ENCODE measurements at places on chromosomes 16 and 17.

DNA sequence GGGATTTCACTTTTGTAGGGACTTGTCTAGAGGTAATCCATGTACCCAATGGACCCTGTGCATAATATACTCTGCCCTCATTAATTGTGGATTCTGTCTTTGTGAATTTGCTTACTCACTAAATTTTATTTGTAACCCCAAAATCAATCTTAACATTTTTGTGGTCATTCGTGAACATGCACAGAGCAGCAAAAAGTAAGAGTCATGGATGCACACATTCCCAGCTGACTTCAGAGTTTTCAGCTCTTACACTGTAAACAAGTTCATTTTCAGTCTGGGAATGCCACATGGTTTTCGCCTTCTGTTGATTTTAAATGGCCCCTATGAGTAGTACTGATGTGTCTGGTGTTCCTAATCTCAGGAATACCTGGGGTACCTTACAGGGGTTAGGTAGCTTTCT lies 24.3 kb downstream of the TAC4 start:
- no peak for DNase-seq

DNA sequence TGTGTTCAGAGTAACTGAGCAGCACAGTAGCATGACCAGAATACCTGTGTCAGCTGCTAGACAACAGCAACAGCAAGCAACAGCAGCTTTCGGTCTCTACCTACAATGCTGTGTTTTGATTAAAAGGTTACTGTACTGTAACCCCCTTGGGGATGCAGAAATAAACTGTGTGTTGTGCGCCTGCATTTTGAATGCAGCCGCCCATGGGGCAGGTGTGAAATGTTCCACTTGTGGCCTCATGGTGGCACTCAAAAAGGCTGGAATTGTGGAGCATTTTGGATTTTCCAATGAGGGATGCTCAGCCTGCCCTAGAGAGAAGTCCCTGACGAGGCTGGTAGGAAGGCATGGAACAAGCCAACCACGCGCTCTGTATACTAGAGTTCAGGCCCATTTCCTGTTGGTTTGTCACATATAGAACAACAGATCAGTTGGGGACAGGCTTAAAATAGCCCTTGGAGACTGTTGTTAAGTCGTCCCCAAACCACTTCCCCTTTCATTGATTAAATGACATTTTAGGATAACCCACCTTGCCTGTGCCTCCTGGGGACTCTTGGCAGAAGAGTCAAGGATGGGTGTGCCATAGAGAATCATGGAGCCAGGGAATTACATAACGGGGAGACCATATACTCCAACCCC lies 27.1 kb downstream of the SCPEP1 start:
- peak; percentile 11 for DNase-seq

DNA sequence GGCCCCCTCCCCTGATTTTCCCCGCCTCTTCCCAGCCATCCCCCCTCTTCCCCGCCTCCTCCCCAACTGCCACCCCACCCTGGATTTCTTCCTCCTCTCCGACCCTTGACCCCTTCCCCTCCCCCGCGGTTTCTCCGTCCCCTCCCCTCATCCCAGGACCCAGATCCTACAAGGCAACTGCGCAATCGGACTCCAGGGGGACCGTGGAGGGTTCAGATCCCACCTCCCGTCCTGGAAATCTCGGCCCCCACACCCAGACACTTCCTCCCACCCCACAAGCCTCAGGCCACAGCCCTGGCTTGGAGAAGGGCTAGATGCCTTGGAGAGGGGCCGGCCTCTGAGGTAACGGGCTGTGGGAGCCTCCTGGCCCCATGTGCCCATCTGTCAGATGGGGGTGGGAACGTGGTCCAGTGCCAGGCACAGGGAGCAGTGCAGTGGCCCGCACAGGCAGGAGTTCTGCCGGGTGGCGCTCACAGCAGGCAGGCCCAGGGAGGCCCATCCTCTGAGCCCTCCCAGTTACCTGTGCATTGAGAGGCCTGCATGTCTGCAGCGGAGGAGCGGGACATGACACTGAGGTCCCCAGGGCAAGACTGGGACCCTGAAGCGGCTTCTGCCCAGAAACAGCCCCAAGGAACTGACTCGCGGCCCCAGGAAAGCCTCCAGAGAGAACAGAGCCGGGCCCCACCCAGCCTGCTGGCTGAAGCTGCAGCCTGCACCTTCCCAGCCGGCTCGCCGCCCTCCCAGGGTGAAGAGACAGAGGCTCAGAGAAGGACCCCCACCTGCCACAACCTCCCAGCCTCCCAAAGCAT lies 16.7 kb downstream of the ZNF423 start:
- DNase-seq = no peak

- peak; percentile 45 for DNase-seq
These were observed 26.9 kb downstream of the HSD17B2 start for GRCh38 chr16:82061861-82062525.

GRCh38 chr17:17229416-17230384 lies 7.3 kb downstream of the FLCN start:
- DNase-seq = no peak

DNA sequence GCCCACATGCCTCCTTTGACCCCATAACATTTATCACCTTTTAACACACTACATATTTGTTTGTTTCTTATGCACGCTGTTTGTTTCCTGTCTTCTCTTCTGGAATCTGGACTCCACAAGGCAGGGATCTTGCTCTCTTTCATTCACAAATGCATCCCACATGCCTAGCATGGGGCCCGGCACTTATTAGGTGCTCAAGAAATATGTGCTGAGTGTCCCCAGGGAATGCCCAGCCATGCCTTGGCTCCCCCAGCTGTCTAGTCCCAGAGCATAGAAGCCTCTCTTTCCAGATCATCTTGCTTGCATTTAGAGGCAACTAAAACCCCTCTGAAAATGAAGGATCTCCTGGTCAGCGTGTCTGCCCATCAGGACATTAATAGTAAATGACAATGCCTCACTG lies 283.7 kb downstream of the CBLN1 start:
- no peak for DNase-seq

DNA sequence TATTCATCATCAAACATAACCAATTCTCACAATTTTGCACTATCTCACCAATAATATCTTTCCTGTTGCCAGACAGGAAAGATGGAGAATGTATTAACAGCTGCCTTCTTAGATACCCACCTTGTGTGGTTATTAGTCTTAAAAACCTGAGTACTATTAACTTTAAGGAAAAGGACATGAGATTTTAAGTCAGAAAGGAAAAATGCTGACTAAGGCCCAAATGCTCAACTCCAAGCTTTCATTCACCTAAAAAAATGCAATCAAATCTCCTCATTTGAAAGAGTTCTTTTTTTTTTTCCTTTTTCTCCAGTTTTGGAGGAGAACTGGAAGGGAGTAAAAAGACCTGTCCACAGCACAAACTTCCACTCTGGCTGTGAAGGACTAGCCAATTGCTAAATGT lies 61.3 kb upstream of the PHOSPHO1 start:
- DNase-seq = no peak

- no peak for DNase-seq
These were observed 12.5 kb upstream of the C1QTNF8 start for GRCh38 chr16:1108299-1109252.

- peak; percentile 51 for DNase-seq
These were observed 17.7 kb upstream of the CORO6 start for GRCh38 chr17:29640413-29640812.

GRCh38 chr17:75476271-75476671 lies 19.8 kb downstream of the TMEM94 start:
- no peak for DNase-seq

DNA sequence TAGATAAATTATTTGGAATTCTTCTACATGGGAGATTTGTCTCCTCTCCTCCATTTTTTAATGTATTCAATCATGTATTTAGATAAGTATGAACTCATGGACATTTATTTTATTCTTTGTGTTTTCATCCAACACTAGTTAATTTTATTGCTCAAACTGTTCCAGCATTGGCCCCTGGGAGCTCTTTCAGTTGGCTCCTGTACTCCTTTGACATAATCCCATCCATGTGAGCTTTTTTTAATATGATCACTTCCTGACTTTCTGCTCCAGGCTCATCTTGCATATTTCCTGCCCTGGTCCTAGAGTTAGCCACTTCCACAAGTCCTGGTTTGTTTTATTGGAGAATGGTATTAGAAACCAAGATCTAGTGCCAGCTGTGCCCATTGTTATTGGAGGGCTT lies 419.0 kb upstream of the CDH11 start:
- DNase-seq = no peak

DNA sequence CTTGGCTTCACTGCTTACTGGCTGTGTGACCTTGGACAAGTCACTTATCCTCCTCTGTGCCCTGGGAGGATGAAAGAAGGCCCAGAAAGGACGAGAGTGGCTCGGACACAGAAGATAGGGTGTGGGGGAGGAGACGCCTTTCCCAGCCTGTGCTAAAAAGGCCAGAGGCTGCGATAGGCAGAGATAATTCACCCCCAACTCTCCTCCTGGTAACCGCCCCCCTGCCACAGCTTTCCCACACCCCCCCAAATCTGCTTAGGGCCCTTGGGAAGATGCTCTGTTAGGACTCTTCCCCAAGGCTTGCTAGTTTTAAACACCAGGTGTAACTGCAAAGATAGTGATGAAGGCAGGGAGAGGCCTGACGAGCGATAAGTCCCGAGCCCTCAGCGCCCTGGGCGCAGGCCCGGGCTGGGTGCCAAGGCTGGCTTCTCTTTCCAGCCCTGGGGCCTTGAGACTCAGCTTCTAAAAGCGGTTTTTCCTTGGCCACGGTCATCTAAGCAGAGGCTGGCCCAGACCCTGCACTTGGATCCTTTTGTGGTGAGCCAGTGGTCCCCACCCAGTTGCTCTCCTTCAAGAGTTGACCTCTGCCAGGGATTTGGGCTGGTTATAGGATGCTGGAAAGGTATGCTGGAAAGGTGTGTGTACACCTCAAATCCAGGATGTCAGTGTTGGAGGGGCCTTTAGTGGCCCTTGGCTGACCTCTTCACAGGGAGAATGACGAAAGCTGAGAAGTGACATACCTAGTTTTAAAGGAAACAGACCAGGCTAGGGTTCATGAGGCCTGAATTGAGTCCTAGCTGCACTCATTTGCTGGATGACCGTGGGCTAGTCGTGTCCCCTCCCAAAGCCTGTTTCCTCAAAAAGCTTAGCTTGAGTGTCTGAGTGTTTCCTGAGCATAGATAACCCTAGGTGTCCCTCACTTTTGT lies 3.4 kb upstream of the PPP1R9B start:
- DNase-seq = no peak

DNA sequence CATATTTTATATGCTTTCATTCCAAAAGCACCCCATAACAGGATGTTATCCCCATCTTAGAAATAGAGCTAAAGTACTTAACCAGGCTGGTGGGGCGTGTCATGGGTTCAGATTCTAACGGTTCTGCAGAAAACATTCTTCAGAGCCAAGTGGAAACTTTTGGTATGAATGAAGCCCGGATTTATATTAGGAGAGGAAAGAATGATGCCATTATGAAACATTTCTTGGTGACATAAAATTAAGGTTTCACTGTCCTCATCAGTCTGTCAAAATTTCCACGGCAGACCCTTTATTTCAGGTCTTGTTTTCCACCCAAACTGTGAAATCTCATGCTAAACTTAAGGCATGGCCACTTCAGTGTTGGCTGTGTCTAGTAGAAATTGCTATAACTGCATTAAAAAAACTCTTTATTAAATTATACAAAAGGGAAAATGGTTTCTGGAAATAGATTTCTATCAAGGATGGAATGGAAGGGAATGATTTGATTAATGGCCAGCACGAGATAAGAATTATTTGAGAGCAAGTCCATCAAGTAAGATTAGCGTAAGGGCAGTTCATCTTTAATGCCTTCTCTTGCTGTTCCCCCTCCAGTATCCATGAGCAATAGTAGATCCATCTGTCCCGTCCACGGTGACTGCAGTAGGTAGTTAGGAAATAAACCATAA lies 11.7 kb downstream of the PRKCA start:
- DNase-seq = no peak

DNA sequence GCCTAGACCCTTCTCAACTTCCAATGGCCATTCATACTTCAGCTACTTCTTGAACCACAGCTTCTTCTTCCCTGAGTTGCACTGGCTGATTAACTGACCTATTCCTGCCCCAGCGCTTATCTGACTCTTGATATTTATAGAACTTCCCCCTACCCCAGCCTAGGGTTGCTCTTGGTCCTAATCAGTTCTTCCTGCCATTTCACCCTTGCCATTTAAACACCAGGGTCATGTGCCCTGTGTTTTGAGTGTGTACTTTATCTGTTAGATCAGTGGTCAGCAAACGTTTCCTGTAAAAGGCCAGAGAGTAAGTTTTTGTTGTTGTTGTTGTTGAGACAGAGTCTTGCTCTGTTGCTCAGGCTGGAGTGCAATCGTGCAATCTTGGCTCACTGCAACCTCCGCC lies 82.4 kb upstream of the COX10 start:
- DNase-seq = no peak

- no peak for DNase-seq
These were observed 13.2 kb downstream of the KLHL36 start for GRCh38 chr16:84661418-84662060.

- DNase-seq = no peak
These were observed 24.8 kb upstream of the KDM6B start for GRCh38 chr17:7809086-7809790.

DNA sequence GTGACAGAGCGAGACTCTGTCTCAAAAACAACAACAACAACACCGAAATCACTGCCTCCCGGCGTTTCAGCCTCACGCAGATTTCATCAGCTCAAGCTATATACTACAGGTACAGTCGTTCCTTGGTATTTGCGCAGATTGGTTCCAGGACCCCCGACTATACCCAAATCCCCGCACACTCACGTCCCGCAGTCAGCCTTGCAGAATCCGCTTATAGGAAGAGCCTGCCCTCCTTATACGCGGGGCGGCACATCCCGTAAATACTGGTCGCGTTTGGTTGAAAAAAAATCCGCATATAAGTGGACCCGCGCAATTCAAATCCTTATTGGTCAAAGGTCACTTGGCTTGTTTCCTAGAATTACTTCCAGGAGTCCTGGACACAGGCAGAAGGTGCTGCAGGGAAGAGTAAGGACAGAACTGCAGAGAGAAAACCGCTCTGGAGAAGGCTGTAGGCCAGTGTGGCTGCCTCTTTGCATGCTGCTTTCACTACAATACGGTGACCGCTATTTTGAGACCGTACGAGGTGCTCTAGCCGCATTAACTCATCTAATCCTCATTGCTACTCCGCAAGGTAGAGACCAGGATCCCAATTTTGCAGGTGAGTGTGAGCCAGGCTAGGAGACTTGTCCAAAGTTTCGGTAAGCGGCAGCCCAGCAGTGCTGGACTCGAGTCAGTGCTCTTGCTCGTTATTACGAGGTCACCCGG lies 718 bp downstream of the NDUFAB1 start:
- DNase-seq = no peak

DNA sequence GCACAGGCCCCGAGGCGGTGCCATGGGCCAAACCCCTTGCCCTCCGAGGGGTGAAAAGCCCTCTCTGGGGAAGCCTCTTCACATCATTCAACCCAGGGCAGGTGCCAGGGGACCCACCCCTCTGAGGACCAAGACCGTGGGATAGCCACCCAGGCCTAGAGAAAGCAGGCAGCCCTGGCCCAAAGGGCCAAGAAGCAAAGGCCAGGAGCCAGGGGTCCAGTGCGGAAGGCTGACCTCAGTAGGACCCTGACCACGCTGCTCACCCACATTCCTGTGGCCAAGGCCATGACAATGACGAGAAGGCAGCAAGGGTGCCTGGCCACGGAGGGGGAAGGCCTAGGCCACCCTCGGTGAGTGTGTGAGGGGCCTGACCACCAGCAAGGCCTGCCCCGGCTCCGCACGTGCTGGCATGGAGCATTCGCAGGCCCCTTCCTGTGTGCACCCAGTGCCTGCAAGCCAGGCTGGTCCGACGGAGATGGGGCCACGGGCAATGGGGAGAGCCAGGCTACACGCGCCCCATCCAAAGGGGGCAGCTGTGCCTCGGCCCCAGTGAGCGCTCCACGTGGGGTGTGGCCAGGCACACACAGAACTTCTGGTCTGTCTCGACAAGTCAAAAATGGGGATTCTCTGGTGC lies 24.5 kb upstream of the RASD1 start:
- DNase-seq = no peak

GRCh38 chr16:66986559-66986958 lies 1.8 kb upstream of the CES4A start:
- no peak for DNase-seq
